Fibroblast of gingiva (primary cell): ENCODE measurements at places on chromosomes 2 and 18.

- DNase-seq: peak; percentile 7
Observed at GRCh38 chr2:97747716-97748115, 34.3 kb downstream of the ZAP70 start.

DNA sequence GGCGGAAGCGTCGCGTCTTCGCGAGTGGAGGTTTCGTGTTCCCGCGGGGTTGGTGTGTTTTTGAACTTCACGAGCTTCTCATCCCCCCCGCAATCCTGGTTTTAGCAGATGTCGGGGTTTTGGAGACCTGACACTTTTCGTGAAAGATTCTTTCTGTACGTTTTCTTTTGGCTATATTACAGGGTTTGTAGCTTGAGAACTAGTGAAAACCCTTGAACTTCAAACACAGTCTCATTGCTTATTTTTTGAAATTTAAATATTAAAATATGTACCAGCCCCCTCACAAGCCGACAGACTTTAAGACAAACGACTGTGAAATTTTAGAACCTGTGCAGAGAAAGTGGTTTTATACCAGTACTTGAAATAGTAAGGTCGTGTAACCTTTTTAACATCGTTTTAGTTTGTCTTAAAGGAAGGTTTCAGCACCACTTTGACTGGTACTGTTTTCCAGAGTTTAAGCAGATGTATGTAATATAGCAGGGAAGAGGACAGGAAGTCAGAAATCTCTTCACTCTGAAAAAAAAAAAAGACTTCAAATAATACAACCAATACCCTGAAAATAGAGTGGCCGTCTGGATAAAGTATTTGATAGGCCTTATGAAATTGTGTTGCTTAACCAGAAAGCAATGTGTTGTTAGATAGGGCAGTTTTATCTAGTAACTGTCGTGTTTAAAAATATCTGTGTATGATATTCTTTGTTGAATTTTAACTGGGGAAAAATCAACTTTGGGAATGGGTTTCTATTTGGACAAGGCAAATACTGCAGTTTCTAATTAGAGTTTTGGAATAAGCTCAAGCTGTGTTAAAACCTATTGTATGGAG lies 1.4 kb downstream of the SPATS2L start:
- peak; percentile 58 for DNase-seq

- DNase-seq: no peak
Observed at GRCh38 chr2:241237949-241238371, 49.5 kb downstream of the ANO7 start.

GRCh38 chr2:60549238-60549927 lies 4.1 kb downstream of the BCL11A start:
- DNase-seq: no peak

GRCh38 chr2:120271711-120272379 lies 19.2 kb downstream of the RALB start:
- no peak for DNase-seq

DNA sequence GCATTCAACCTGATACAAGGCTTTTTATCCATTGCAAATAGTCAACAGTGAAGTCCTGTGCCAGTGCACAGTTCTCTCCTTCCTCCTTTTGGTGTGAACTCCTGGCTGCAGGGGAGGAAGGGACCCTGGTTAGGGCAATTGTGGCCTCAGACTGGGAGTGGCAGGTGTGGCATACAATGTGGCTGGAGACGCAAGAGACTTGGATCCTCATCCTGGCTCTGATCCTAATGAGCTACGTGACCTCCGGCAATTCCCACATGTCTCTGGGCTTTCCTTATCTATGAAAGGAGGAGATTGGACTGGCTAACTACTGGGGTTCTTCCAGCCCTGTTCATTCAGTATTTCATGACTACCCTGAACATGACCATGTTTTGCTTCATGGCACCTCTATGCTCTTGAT lies 10.5 kb upstream of the IL1A start:
- DNase-seq: no peak

- DNase-seq: no peak
Observed at GRCh38 chr2:36173760-36174404, 181.7 kb upstream of the CRIM1 start.

DNA sequence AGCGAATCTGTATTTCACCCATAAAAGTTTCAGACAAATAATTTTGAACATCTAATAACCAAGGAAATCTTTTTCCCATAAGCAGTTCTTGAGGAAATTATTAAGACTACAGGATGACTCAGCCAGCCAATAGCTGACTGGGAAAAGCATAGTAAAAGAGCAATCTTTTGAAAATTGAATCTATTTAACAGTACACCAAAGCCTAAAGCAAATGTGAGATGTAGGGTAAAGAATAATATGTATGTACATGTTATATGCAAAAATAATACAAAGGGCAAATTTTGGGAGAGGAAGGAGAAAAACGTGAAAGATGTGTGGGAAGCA lies 12.6 kb upstream of the KDSR start:
- DNase-seq: no peak

DNA sequence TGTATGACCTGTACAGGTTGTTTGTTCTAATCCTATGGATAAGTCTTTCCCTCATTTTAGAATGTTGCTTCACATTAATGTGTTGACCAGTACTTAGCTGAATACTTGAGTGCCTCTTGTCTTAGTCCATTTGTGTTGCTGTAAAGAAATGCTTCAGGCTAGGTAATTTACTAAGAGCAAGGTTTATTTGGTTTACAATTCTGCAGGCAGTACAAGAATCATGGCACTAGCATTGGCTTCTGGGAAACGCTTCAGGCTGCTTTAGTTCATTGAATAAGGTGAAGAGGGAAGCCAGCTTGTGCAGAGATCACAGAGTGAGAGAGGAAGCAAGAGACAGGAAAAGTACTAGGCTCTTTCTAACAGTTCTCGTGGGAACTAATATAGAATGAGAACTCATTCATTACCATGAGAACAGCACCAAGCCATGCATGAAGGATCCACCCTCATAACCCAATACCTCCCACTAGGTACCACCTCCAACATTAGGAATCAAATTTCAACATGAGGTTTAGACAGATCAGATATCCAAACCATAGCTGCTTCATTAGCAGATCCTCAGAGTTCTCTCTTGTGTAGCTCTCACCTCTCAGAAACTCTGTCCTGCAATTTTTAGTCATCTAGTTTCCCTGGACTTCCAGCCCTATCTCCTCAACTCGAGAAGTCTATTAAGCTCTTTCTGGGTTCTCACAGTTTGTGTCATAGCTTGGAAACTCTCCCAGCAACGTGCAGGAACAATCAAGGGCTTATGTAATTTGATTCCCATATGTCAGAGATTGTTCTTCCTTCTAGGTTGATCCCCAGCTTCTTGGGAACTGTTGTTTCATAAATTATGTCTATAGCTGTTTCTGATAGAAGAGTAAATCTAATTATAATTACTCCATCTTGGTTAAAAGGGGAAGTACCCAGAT lies 2082.3 kb upstream of the CELF4 start:
- DNase-seq: peak; percentile 79

GRCh38 chr2:158380746-158381145 lies 75.8 kb downstream of the CCDC148 start:
- DNase-seq: peak; percentile 61

DNA sequence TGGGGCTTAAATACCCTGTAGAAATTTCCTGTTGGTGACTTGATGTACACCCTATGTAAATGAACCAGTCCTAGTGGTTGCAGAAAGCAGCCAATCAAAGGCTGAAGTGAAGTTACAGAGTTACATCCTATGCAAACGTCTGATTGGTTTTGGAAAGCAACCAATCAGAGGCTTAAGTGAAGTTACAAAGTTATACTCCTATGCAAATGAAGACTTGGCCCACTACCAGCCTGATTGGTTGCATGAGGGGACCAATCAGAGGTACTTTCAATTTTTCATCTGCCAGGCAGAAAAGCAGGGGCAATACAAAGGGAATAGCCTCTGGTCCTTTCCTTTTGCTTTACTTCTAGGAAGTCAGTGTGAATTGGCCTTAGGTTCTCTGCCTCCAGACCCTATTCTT lies 13.6 kb upstream of the ZNF397 start:
- DNase-seq: peak; percentile 9

DNA sequence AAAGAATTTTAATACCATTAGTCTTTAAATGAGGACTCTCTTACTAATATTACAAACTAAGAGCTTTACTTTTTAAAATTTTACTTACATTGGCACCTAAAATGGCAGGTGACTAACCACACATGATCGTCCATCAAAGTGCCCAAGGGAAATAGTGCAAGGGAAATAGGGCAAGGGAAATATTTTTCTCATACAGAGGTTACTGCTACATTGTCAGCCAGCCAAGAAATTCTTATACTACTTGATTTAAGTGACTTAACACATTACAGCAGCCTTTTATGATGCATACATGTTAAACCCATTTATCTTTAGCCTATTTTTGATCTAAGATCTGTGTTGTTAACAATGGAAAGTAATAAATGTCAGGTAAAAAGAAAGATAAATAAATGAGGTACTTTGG lies 587.2 kb upstream of the PKDCC start:
- DNase-seq: no peak

GRCh38 chr18:34354351-34354750 lies 129.6 kb upstream of the NOL4 start:
- no peak for DNase-seq

DNA sequence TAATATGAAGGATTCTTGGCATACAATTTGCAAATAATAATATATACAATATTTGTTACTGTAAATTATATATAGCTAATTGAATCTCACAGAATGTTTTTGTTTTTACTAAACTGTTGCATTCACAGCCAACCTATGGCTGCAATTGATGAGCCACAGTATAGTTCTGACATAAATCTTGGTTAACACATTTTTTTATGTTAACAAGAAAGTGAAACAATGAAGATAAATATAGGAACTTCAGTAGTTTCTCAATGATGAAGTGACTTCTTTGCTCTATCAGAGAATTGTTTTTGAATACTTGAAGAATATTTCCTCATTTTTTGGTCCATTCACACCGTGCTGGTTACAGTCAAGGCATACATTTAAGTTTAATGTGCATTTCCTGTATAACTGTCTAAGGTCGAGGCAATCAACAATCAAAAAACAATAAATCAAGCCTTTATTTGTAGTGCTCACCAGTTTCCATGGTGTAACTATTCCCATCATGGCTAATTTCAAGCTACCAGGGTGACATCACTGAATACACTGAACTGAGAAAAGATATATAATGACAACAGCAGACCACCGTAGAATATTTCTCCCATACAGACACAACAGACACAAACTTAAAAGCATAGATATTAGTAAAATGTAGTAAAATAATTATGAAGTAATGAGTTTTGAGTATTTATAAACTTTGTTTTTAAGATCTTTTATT lies 12.9 kb upstream of the ETAA1 start:
- DNase-seq: no peak

DNA sequence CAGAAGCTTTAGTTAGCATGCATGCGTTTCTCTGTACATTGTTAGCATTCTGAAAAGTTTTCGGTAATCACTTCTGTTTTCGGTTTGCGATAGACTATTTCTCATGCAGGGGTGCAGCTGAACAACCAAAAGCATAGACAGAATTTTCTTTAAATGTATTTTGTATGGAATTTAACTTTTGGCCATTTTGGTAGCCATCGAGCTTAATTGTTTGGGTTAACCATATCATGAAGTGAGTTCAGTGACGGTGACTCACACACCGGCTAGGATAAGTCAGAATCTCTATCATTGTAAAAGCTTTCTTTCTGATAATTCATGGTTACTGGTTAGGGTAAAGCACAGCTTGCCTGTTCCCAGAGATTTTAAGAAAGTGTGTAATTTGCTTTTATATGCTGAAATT lies 107.2 kb downstream of the CD226 start:
- DNase-seq: no peak

DNA sequence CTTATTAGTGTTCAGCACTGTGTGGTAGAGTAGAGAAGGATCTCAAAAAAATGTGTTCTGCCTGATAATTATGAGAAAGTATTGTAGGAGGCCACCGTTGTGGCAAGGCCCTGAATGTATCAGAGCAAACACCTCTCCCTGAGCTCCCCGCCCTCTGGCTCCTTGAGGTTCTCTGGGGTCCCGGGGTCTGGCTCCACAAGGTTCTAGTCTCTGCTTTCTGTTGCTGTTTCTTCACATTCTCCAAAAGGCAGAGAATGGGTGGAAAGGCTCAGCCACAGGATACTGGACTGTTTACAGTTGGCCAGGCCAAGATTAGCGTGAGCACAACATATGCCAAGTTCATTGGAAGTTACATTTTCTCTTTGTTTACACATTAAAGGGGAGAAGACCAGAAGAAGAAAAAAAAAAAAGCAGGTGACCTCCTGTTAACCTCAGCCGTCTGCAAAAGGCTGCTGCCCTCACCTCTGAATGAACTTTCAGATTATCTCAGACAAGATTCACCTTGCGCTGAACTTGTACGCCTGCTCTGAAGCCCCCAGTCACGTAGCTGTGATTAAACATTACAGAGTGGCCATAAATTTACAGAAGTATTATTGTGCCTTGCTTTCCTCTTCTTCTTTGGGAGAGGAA lies 56.6 kb upstream of the CYP26B1 start:
- no peak for DNase-seq

- DNase-seq: no peak
Observed at GRCh38 chr2:22483036-22483435, 901.9 kb upstream of the KLHL29 start.

DNA sequence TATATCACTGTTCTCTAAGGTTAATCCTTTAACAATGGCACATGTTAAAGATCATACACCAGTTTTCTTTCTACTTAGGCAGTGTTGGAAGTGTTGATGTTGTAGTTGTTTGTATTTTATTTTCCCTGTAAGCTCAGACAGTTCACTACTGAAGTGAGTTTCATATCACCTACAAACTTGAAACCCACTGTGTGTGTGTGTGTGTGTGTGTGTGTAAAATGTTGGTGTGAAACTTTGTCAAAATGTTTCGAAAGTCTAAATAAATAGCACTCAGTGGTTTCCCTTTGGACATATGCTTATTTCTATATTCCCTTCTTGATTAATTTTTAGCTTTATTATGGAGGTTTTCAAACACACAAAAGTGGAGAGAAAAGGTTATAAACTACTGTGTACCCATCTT lies 79.8 kb upstream of the CAVIN2 start:
- DNase-seq: no peak

DNA sequence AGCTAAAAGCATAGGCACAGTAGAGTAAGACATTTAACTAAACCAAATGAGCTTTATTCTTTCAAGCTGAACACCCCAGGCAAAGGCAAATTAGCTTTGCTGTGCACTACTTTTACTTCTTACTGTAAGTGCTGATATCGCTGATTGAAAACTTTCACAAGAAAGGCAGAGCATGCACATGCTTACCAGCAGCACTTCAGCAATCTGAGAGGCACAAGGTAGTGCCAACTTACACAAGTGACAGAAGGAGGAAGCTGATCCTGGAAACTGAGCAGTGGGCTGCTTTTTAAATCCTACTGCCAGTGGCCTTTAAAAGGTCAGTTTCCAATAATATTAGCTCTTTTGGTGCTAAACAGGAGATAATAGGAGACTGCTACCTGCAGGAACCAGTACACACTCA lies 43.9 kb downstream of the LANCL1 start:
- DNase-seq: no peak

- no peak for DNase-seq
Observed at GRCh38 chr2:111623380-111623779, 260.6 kb downstream of the ANAPC1 start.

DNA sequence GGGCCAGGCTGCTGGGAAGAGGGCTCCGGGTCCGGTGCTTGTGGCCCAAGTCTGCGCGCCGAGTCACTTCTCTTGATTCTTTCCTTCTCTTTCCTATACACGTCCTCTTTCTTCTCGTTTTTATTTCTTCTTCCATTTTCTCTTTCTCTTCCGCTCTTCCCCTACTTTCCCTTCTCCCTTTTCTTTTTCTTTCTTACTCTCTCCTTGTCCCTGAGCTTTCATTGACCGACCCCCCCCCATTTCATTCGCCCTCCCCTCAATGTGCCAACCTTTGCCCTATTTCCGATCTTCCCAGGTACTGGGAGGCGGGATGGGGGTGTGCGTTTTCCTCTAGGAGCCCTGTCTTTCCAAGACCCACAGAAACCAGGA lies 1.8 kb downstream of the ONECUT2 start:
- DNase-seq: no peak
